ENCODE measurements at places on chromosomes 6 and 20.
A peak's percentile ranks its signal among the peaks of the same experiment; 100 is the strongest.

GRCh38 chr6:40778196-40778595 lies 191.0 kb upstream of the LRFN2 start:
- DNase-seq = no peak

DNA sequence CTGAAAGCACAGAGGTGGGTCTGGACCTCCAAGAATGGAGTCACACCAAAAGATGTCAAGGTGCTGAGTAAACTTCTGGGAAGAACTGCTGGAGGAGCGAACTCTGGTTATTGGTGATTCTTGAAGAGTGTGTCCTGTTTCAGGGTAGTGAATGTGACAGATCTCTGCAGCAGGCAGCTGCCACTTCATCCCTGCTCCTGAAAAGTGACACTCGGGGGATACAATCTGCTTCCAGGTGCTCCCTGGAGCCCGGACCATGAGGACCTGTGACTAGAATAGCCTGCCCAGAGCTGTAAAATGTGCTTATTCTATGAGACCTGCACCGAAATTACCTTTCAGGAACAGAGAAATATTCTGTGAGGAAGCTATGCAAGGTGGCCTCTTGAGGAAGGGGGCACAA lies 191.1 kb downstream of the FOXC1 start:
- no peak for DNase-seq

- no peak for DNase-seq
These were observed 49.2 kb upstream of the CST5 start for GRCh38 chr20:23928788-23929187.

- no peak for DNase-seq
These were observed 19.8 kb upstream of the POLR1H start for GRCh38 chr6:30041221-30041620.

DNA sequence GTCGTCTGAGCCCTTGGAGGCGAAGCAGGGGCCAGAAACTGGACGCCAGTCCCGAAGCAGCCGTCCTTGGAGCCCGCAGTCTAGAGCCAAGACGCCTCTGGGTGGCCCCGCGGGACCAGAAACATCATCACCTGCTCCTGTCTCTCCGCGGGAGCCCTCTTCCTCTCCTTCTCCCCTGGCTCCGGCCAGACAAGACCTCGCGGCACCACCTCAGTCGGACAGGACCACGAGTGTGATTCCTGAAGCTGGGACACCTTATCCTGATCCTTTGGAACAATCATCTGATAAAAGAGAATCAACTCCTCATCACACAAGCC lies 416 bp downstream of the RSPH4A start:
- DNase-seq = peak; percentile 78

Data from spleen (tissue), 13 donors.